ENCODE measurements at places on chromosomes 2 and 18.

DNA sequence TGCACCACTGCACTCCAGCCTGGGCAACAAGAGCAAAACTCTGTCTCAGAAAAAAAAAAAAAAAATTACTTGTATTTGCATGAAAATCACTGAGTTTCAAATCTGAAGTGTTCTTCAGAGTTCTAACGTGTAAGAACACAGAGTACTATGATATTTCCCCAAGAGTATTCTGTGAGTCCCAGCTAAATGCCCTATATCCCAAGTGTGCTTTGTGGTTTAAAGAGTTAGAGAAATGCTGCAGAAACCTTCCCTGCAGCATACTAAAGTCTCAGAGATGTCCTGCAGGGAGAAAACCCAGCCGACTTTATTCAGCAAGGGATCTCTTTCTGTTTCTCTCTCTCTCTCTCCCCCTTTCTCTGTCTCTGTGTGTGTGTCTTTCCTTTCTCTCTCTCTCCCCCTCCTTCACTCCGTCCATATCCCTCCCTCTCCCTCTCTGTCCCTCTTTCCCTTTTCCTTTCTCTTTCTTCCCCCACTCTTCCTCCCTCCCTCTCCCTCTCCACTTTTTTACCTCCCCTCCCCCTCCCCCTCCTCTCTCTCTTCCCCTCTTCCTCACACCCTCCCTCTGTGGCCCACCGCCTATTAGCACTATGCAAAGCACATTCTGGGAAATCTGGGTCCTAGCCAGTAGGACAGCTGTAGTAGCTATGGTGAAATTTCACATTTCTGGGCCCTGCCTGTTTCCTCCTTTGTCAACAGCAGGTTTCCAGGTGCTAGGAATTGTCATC, 54.2 kb downstream of the ACTR2 start:
- no peak for DNase-seq

DNA sequence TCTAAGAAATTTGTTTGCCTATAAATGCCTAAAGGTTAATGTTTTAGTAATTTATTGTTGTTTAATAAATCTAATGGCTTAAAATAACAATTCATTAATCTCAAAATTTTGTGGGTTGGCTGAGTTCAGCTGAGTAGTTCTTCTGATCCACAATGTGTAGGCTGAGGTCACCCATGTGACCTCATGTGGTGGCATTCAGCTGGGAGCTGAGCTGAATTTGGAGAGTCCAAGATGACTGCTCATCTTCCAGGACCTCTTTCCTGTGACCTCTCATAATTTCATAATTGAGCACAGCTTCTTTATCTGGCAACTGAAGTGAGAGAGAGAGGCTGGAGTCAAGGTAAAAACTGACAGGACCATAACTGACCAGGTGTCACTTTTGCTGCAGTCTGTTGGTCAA, 132.4 kb downstream of the TXNL1 start:
- DNase-seq: no peak

DNA sequence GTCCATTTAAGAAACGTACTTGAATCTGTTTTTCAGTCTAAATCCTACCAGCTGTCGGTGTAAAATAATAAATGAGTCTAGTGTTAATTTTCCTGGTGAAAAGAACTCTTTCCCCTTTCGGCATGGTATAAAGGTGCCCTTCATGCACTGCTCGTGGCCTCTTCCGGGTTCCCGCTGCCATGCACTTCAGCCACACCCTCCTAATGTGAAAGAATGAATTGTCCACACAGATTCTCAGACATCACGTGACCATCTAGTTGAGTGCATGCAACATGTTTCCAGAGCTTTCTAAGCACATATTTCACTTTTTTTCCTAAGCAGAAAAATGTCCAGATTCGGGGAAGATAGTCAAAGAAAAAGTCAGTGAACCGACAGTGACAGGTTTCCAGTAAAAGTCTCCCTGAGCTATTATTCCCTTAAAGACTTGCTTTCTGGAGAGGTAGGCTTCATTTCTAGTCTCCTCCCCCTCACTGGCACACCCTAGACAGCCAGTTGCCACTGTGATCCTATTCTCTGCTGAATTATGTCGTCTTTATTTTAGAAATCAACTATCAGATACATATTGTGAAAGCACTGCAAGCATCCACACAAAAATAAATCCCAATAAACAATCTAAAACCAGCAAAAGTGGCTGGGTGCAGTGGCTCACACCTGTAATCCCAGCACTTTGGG, 65.9 kb upstream of the RPL31 start:
- DNase-seq: no peak

DNA sequence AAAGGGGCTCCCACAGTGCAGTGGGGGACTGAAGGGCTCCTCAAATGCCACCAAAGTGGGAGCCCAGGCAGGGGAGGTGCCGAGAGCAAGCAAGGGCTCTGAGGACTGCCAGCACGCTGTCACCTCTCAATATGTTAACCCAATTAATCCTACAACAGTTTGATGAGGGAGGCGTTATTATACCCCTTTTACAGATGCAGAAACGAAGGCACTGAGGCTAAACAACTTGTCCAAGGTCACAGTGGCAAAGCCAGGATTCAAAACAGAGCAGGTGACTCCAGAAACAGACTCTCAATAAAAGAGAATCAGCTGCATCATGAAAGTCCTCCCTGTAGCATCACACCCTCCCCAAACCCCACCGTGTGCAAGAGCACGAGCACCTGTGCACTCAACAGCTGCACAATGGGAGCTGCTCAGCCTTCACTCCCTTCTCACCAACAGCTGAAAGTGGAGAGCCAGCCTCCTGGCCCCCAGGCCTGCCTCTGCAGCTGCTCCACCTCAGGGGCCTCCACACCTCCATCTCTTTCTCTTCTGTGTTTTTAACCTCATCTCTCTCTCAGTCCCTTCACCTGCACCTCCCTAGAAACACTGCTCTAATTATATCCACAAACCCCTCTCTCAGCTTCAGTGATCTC, 8.1 kb downstream of the NPC1 start:
- no peak for DNase-seq

DNA sequence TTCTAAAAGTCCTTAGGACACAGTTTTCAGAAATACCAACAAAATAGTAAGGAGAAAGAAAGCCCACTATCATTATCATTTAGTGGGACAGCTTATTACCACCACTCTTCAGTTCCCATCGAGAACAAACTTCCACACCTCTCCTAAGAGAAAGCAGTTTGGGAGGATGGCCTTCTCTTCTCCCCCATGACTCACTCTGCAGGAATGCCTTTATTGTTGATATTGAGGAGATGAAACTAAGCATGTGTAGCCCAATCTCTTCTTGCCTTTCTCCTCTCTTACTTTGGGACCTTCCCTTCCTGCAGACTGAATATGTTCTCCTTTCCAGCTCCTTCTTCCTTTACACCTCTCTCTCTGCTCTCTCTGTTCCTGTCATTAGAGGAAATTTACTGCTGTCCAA, 30.0 kb upstream of the ERMN start:
- DNase-seq: no peak

- no peak for DNase-seq
Observed at GRCh38 chr2:120904830-120905234, 169.2 kb downstream of the GLI2 start.

DNA sequence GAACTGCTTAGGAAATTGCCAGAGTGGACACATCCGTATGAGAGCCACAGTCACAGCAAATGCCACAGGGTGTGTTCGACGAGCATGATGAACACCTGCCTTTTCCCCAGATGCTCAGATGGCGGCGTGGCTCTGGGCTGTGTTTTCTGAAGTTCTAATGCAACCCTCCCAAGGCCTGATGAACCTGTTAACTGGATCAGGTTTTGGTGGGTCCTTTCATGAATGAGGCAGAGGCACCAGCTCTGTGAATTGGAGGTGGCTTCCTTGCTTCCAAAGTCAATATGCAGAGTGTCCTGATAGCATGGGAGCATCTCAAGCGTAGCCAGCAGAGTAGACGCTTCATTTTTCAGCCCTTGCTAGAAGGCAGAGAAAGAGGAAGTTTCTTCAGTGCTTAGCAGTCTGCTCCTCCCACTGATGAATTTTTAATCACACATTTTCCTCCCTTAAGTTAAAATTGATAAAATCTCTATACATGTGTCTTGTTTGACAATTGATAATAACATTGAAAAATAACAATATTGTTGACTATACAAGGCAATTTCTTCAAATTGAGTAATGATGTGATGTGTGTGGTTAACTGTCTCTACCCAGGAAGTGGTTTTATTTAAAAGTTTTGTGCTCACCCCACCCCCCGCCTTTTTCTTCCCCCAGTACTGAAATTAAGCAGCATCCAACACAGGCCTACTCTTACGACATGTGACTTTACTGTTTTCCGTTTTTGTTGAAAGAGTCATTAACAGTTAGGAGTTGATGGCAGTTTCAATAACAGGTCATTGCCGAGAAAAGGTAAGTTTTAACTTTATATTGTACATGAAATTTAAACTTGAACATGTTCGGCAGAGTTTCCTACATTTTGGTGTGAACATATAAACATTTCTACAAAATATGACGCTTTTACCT, at the start of gene ARHGAP15:
TSS of gene ARHGAP15 (plus strand) at position 739 of the 900 bp plus-strand sequence.
- DNase-seq: no peak

DNA sequence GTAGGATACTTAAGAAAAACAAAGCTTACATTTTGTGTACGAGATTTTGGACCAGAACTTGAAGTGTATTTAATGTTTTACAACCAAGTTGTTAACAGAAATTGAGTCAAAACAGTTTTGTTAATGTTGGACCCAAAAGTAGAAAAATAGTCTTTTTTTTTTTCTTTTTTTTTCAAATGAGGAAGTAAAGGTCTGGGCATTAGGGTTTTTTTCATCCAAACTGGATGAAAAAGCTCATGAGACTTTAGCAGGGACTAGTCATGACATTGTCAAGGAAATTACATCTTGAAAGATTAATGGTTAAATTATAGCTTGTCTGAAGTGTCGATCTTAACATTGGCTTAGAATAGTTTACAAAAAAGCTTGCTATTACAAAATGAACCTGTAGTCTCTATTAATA, 32.3 kb downstream of the CCNT2 start:
- no peak for DNase-seq

DNA sequence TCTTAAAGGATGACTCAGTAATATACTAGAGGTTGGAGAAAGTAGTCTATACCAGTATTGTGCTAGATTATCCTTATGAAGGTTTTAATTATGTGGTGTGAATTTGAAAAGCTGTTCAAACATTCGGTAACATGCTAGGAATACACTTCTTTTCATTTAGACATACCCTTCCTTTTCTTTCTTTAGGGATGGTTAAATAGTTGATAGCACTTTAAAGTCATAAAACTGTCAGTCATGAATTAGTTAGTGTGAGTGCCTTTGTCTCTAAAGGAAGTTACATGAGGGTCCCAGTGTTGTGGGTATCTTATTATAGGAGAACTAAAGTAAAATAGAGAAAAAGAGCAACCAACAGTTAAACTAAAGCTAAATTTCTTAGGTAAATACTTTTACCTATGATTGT, 149.3 kb downstream of the CSRNP3 start:
- no peak for DNase-seq

GRCh38 chr2:218980735-218981389, 4.1 kb downstream of the FEV start:
- no peak for DNase-seq

DNA sequence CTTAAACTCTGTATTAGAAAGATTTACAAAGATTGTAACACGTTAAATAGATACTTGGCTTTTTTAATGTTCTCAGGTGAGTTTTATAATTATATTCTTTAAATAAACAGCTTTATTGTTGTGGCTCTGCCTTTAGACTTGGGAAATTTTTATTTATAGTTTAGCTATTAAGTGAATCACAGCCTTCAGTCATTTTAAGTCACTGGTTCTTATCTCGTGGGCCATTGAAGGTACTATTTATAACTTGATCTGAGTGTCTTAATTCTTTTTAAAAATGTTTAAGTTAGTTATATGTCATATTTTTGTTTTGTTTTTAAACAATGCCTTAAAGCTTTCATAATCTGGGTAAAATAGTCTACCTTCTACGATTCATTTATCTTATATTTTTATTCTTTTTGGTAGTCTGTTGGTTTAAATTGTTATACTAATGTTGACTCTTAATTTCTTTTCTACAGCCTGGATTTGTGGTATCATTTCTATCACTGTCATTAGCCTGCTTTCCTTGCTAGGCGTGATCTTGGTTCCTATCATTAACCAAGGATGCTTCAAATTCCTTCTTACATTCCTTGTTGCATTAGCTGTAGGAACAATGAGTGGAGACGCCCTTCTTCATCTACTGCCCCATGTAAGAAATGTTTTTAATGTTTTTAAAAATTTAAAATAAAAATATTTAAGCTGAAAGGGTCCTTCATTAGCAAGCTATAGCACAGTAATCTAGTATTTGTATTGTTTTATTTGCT, 49.3 kb downstream of the SLC39A10 start:
- no peak for DNase-seq

DNA sequence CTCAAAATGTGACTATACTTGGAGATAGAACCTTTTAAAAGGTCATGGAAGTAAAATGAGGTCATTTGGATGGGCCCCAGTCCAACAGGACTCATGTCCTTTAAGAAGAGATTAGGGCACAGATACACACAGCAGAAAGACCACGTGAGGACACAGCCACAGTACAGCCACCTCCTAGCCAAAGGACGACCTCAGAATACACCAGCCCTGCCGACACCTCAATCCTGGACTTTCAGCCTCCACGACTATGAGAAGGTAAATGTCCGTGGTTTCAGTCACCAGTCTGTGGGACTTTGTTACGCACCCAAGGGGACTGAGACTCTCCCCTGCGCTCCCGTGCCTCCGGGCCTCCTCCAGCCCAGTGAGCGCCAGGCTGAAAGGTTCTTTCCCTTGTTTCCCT, 30.2 kb upstream of the HPCAL1 start:
- DNase-seq: no peak

DNA sequence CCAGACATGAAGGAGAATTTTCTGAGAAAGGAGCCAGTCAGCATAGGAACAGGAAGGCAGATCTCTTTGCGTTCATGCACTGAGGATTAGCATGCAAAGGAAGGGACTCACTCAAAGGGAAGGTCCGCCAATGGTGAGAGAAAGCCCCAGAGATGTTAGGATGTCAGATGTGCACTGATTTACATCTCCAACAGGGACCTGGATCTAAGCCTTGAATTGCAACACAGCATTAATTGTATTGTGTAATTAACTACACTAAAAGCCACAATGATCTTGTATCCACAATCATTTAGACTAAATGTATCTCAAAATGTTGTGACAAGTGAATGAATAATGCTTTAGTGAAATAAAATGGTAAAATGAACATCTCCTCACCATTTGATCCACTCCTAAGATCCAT, 4.2 kb downstream of the SERPINB5 start:
- DNase-seq: no peak

DNA sequence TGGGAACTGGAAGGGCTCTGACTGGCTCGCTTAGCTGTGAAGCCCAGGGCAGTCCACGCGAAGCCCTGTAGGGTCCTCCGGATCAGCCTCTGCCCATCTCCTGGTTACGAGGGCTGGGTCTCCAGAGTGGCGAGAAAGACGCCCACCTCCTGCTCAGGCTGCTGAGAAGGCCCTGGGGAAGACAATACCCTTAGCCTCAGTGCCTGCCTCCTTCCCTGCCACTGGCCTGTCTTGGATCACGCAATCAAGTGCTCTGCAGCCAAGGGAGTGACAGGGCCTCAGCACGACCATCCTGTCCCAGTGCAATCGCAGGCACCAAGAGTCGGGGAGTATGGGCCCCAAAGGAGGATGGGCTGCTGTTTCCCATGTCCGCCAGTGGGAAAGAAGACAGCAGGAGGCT, 165.7 kb upstream of the GLI2 start:
- DNase-seq: no peak

GRCh38 chr2:20157193-20157891, 67.6 kb downstream of the SDC1 start:
- no peak for DNase-seq

GRCh38 chr2:154182008-154182407, 310.3 kb downstream of the GALNT13 start:
- no peak for DNase-seq

All from H1 (cell line).